Activated naive CD4-positive, alpha-beta T cell treated with anti-CD3 and anti-CD28 coated beads for 36 hours (primary cell): ENCODE measurements at places on chromosomes 13 and 19. TPM values are rescaled to one million over a fixed set of nuclear protein-coding genes. Genes with fewer than 3 reads are reported as not detected.

Gene OR7G2
- total RNA-seq: not detected

Gene SIGLEC9
- total RNA-seq: 1.9 TPM

DNA sequence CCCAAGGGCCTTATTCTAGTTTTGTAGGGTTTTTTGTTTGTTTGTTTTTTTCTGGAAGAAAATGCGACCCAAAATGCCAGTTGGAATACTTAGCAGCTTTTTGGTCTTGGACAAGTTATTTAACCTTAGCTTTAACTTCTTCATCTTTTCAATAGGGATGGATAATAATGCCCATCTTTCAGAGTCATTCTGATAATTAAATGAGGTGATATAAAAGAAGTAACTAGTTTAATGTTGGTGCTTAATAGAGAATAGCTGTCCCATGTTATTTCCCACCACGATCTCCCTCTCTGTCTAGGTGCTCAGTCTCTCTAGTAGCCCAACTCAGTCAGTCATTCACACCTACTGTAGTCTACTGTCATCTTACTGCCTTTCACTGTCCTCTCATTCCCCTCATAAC is 8.0 kb downstream of the LSM14A start:
- H3K4me1 ChIP-seq: peaks cover 82% of the 10 kb centered on the region
- H3K27ac ChIP-seq: no peak overlapping the region
- no peak for DNase-seq
- peaks cover 21% of the 10 kb centered on the region for H3K36me3 ChIP-seq
- no peaks in the 10 kb centered on the region for H3K27me3 ChIP-seq
- no peak overlapping the region for H3K4me3 ChIP-seq

GRCh38 chr13:39913928-39914327 is 258.5 kb downstream of the COG6 start:
- no peak for DNase-seq
- H3K4me3 ChIP-seq: no peak overlapping the region
- H3K4me1 ChIP-seq: peaks cover 9% of the 10 kb centered on the region
- no peak overlapping the region for H3K27ac ChIP-seq
- peaks cover 9% of the 10 kb centered on the region for H3K27me3 ChIP-seq
- H3K36me3 ChIP-seq: no peaks in the 10 kb centered on the region

Gene ZNF155
- 3.1 TPM for total RNA-seq

DNA sequence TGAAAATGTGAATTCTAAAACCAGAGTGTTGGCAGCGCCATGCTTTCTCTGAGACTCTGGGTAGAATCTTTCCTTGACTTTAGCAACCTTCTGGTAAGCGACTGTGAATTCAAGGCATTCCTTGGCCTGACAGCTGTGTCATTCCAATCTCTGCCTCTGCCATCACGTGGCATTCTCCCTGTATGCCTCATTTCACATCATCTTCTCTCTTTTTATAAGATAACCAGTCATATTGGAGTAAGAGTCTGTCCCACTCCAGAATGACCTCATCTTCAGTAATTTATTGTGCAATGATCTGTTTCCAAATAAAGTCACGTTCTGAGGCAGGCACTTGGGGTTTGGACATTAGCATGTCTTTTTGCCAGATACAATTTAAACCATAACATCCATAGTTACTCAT is 103.4 kb upstream of the POSTN start:
- no peaks in the 10 kb centered on the region for H3K27me3 ChIP-seq
- no peaks in the 10 kb centered on the region for H3K4me1 ChIP-seq
- no peaks in the 10 kb centered on the region for H3K36me3 ChIP-seq
- DNase-seq: no peak
- H3K4me3 ChIP-seq: no peak overlapping the region
- no peak overlapping the region for H3K27ac ChIP-seq

- H3K27ac ChIP-seq: no peak overlapping the region
- no peaks in the 10 kb centered on the region for H3K4me1 ChIP-seq
- H3K4me3 ChIP-seq: no peak overlapping the region
- H3K36me3 ChIP-seq: peaks cover 55% of the 10 kb centered on the region
- no peak for DNase-seq
These were observed 29.0 kb downstream of the CCDC8 start for GRCh38 chr19:46384396-46384795.

DNA sequence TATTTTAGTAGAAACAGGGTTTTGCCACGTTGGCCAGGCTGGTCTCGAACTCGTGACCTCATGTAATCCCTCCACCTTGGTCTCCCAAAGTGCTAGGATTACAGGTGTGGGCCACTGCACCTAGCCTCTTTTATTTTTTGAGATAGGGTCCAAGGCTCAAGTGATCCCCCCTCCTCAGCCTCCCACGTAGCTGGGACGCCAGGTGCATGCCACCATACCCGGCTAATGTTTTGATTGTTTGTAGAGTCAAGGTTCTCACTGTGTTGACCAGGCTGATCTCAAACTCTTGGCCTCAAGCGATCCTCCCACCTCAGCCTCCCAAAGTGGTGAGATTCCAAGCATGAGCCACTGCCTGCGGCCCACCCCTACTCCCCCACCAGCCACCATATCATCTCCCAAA is 6.3 kb downstream of the SLC7A9 start:
- H3K36me3 ChIP-seq: no peaks in the 10 kb centered on the region
- H3K4me3 ChIP-seq: no peak overlapping the region
- DNase-seq: no peak

GRCh38 chr19:32810452-32810851 is 59.1 kb downstream of the SLC7A9 start:
- DNase-seq: no peak
- no peak overlapping the region for H3K27ac ChIP-seq
- H3K36me3 ChIP-seq: no peaks in the 10 kb centered on the region
- H3K4me3 ChIP-seq: no peak overlapping the region
- no peaks in the 10 kb centered on the region for H3K27me3 ChIP-seq
- peaks cover 26% of the 10 kb centered on the region for H3K4me1 ChIP-seq

DNA sequence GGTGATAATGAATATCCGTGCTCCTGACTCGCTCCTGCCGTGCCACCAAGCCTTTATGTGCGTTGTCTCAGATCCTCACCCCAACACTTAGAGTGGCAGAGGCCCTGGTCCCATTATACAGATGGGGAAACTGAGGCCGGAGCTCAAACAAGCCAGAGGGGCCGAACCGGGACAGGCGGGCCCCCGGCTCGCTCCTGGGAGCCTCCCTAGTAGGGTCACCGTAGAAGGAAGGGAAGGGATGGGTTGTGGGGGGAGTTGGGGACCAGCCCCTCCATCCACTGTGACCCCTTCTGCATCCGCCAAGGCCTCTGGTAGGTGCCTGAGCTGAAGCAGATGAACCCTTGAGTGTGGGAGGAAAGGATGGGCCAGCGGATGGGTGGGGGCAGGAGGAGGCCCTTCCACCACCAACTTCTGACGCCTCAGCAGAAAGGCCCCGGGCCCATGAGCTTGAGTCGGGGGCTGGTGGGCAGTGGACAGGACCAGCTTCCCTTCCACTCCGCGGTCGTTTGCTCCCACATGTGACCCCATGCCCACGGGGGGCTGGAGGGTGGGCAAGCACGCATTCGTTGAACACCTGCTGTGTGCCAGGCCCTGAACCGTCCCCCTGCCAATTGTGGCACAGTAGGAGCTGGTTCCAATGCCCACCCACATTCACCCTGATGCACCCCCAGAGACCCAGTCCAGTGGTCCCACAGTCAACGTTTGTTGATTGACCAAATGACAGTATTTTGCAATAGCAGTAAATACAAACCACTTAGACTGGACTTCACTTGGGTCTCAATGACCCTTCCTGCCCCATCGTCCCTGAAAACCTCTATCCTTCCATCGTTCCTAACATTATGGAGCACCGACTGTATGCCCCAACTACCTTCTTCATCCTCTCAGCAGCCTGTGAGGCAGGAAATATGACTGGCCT is 24.2 kb upstream of the TCF3 start:
- H3K4me3 ChIP-seq: no peak overlapping the region
- no peak for DNase-seq
- no peak overlapping the region for H3K27ac ChIP-seq

Gene SPATA13
- total RNA-seq: 56.8 TPM

Gene EFNA2
- not detected for total RNA-seq

DNA sequence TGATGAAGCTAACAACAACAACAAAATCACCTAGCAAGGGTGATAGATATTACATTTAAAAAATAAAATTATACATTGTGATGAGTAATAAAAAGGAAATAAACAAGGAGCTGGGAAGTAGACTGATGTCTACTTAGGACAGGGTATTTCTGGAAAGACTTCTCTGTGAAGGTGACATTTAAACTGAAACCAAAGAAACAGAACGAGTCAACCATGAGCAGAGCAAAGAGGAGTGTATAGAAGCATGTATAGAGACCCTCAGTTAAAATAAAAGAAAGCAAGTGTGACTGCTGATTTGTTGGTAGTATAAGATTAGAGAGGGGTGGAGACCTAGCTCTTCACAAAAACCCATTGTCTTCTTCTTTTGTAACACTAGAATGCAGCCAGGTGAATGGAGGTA is 53.0 kb upstream of the TDRD3 start:
- H3K36me3 ChIP-seq: no peaks in the 10 kb centered on the region
- H3K4me1 ChIP-seq: no peaks in the 10 kb centered on the region
- no peak overlapping the region for H3K4me3 ChIP-seq
- peaks cover 24% of the 10 kb centered on the region for H3K27me3 ChIP-seq
- DNase-seq: no peak
- no peak overlapping the region for H3K27ac ChIP-seq

DNA sequence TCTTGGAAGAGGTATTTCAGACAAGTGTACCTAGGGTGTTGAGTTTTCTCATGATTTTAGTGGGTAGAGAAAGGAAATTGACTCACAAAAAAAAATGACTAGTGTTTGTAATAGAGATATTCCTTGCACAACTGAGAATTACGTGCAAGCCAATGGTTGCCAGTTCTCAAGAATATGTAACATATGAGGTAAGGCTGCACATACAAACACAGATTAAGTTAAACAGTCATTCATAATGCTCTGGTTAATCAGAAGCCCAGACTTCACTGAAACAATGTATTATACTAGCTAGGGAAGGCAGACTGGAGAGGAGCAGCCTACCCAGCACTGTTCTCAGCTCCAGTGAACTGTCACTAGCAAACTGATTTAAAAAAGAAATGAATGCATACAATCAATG is 418.3 kb downstream of the DIAPH3 start:
- no peaks in the 10 kb centered on the region for H3K36me3 ChIP-seq
- H3K4me1 ChIP-seq: no peaks in the 10 kb centered on the region
- H3K27me3 ChIP-seq: no peaks in the 10 kb centered on the region
- H3K4me3 ChIP-seq: no peak overlapping the region

- DNase-seq: no peak
- peak overlapping the region; percentile 10 for H3K27ac ChIP-seq
- H3K4me3 ChIP-seq: peak overlapping the region; percentile 67
- H3K27me3 ChIP-seq: peaks cover 9% of the 10 kb centered on the region
These were observed 513 bp downstream of the MIER2 start for GRCh38 chr19:343941-344624.

Gene GNG8
- total RNA-seq: 7.1 TPM

DNA sequence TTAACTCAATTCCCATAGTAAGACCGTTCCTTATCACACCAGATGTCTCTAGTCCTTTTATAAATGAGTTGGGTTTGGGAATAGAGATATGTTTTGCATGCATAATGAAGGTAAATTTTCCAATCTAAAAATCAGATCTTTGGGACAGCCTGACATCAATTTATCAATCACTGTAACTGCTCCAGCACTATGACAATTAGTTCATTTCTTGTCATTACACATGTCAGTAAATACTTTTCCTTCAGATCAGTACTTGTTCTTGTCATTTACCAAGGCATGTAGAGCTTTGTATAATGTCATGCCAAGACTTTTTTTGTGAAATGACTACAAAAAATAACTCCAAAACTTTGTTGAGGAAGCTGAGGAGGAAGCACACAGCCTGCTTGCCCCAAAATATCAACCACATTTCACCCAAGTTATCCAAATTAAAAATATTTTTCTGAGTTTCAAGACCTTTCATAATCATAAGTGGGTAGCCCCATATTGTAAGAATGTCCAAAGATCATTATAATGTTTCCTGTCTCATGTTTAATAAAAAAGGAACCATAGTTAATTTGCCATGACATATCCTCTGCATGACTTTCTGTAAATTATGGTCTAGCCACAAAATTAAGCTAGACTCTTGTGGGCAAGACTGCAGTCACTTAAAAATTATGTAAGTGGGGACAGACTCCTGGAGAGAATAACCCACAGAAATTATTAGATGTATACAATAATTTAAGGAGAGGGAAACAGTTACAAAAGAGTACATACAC is 586.8 kb downstream of the TBC1D4 start:
- H3K27ac ChIP-seq: no peak overlapping the region
- H3K27me3 ChIP-seq: no peaks in the 10 kb centered on the region
- H3K4me1 ChIP-seq: no peaks in the 10 kb centered on the region
- no peak overlapping the region for H3K4me3 ChIP-seq
- no peaks in the 10 kb centered on the region for H3K36me3 ChIP-seq

DNA sequence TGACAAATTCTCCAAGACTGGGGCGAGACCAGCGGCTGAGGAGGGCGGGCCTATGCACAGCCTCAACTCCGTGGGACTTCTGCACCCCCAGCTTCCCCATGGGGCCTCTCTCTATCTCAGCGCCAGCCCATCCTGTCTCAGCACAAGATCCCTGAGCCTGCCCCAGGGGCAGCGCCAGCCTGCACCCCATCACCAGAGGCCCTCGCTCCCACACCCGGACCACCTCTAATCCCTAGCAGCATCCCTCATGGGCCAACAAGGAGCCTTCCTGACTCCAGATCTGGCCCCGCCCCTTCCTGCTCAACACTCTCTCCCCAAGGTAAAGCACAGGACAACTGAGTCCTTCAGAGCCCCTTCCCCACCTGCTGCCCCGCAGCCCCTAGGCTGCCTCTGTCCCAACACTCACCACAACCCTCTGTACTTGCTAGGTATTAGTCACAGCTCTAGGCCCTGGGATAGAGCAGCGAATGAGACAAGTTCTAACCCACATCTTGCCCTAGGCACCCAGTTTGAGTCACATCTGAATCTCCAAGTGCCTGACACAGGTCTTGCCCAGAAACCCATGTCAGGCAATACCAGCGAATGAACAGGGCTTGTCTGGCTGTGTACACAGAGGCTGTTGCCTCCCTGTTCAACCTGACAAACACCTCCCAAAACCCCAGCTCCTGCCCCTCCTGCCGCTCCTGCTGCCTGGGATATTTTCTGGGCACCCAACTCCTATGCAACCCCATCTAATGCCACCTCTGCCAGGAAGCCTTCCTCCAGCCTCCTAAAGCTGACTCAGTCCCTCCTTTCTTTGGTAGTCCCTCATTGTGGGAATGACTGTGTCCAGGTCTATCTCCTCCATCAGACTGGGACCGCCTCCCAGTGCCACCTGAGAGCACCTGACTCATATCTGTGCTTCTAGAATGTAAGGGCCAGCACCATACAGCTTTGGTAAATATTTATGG is 18.6 kb downstream of the GRIK5 start:
- no peaks in the 10 kb centered on the region for H3K36me3 ChIP-seq
- no peak overlapping the region for H3K4me3 ChIP-seq
- H3K4me1 ChIP-seq: peaks cover 16% of the 10 kb centered on the region
- DNase-seq: peak; percentile 48
- peak overlapping the region; percentile 73 for H3K27ac ChIP-seq

Gene INAFM1
- total RNA-seq: 19.9 TPM

GRCh38 chr19:45637890-45638667 is 1.1 kb downstream of the EML2 start:
- no peak for DNase-seq
- no peaks in the 10 kb centered on the region for H3K27me3 ChIP-seq
- H3K4me3 ChIP-seq: peak overlapping the region; percentile 92
- H3K36me3 ChIP-seq: peaks cover 33% of the 10 kb centered on the region
- H3K4me1 ChIP-seq: peaks cover 28% of the 10 kb centered on the region

GRCh38 chr19:4518345-4519171 is at the start of gene PLIN4:
Gene PLIN4, minus strand, starts transcription at chr19:4518486. Its CDS starts 214 bp downstream, at chr19:4518272.
- H3K27me3 ChIP-seq: peaks cover 5% of the 10 kb centered on the region
- no peaks in the 10 kb centered on the region for H3K4me1 ChIP-seq
- no peaks in the 10 kb centered on the region for H3K36me3 ChIP-seq
- DNase-seq: no peak
- H3K4me3 ChIP-seq: no peak within 1 kb of the TSS
